Fibroblast of skin of left biceps (primary cell): ENCODE measurements at places on chromosomes 3 and 15.
A peak's percentile ranks its signal among the peaks of the same experiment; 100 is the strongest.

DNA sequence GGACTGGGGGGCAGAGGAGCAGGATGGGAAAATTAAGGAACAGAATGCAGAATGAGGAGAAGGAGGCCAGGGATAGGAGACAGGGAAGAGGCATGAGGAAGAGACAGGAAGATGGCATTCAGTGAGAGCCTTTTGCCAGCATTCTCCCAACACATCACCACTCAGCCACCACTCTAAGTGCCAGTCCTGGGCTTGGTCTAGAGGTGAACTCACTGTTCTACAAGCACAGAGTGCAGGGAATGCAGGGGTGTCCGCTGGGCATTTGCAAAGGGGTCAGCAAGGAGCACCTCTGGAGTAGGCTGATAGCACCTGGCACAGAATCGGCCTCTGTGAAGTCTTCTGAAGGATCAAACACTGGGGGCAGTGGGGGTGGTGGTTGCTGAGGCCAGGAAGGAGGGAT, 14.6 kb upstream of the IGDCC3 start:
- DNase-seq = no peak

DNA sequence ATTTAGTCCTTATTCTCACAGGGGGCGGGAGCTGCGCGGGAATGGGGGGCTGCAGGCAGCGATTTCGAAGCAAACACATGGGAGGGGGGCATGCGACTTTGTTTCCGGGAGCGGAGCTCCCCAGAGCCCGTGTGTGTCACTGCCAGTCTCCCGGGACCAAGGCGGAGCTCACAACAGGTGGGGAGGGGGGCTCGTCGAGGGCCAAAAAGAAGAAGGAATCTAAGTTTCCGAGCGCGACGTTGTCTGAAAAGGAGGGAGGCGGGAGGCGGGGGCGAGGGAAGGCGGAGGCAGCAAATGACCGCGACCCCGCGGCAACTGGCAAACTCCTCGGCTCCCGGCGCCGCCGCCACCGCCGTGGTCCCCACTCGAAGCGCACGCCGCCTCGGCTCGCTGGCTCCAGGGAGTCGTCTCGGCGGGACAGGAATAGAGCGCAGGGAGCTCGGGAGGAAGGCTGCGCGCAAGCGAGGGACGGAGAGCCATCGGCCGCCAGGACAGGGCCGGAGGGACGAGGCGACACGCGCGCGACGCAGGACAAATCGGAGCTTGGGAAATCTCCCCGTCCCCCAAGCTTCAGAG, 1.4 kb downstream of the FOXP1 start:
- DNase-seq = no peak

DNA sequence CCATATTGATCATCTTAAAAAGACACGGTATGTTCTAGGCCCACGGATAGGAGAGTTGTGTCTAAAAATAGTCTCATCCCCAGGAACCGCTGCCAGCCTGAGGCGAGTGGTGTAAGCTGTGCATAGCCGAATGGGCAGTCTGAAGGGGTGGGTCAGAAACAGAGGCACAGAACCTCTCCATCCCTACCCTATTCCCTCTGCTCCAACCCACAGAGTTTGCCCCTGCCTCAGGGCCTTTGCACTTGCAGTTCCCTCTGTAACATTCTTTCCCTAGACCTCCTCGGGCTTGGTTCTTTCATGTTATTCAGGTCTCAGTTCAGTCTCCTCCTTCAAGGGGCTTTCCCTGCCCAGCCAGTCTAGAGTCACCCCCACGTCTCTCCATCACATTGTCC, 4.8 kb downstream of the SCN5A start:
- DNase-seq = no peak

- peak; percentile 18 for DNase-seq
These were observed 21.3 kb upstream of the DAPK2 start for GRCh38 chr15:64067564-64068030.

DNA sequence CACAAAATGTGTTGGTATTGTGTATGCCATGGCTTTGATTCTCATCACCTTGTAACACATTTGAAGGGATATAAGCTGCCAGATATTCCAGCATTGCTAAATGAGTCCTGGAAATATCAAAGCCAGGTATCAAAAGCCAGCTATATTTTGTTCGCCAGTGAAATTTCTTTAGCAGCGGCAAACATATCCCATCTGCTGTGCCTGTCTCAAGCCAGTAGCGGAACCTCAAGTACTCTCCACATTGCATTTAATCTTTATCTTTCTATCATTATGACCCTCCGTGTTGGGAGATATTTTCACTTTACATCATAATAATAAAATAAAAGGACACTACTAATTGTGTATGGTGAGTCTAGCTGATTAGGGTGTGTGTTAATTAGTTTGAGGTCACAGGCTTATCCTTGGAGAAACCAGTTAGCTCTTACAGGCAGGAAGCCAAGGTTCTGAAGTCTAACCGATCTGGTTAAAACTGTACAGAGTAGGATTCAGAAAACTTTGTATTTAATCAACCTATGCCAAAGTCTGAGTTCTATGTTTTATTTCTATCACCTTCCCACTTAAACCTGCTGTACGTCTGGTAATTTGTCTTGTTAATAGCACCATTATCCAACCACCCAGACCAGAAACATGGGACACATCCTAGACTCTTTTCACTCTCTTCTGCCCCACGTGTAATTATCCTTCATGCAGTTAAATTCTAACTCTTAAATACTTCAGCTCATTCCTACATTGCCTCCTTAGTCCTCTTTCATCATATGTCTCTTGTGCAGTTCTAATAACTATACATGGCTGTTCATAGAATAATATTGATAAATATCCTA, 14.5 kb downstream of the TIPARP start:
- DNase-seq = no peak

- no peak for DNase-seq
These were observed 94.0 kb upstream of the MEX3B start for GRCh38 chr15:82139823-82140268.

- no peak for DNase-seq
These were observed 144.3 kb downstream of the FBN1 start for GRCh38 chr15:48501208-48501607.

- no peak for DNase-seq
These were observed 116.9 kb downstream of the TP63 start for GRCh38 chr3:189748046-189748445.

- no peak for DNase-seq
These were observed 225.8 kb downstream of the CGGBP1 start for GRCh38 chr3:87833039-87833377.

GRCh38 chr3:44111482-44111881, 130.2 kb upstream of the TOPAZ1 start:
- no peak for DNase-seq

DNA sequence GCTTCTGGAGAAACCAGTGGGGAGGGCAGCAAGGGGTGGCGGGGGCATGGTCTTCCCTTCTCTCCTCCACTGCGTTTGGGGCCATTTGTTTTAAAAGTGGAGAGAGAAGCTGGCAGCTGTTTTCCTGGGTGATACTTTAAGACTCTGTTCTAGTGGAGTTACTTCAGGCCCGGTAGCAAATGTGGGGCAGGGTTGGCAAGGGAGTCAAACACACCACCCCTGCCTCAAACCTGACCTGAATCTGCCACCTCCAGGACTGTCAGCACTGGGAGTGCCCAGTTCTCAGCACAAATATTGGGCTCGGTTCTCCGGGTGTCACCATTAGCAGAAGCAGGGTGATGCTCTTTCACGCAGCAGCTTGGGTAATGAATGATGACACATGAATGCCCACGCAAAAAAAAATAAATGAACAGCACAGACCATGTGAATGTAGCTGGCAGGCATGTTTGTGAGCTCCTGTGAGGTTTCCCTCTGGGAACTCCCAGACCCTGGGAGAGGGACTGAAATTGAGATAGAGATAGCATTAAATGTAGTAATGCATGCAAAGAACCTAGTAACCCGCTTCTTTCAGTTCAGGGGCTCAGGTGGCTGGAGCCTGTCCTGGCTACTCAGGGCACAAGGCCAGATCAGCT, 424.0 kb downstream of the MCTP2 start:
- DNase-seq = no peak

DNA sequence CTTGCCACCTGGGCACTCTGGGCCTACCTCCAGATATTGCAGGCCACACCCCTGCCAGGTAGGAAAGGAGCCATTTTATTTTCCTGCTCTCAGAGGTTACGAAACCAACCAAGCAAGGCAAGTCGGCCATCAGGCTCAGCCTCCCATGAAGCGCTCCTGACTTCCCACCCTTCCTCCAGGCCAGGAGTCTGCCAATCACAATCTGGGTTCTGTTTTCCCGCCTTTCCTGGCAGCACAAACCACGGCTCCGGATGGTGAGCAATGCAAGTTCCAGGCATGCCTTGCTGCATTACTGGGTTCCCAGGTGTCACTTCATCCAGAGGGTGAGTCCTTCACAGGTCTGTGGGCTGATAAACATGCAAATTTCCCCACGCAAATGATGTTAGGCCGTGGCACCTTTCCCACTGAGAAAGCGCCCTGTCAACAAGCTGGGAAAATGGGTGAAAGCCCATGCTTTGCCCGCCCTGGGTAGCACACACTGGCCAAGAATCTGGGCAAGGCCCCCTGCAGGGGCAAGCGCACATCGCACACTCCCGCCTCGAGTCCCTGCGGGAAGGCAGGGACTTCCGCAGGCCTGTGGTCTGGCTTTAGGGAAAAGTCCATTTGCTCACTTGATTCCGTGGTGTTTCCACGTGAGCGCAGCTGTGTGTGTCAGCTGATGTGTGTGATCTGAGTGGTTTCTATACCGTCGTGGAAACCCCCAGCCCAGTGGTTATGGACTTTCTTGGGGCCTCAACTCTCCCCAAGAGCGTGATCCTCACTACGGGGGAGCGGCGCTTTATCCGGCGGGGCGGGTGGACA, 61.6 kb upstream of the RYK start:
- DNase-seq = no peak

GRCh38 chr3:173913397-173913796, 515.9 kb downstream of the NLGN1 start:
- DNase-seq = peak; percentile 17

DNA sequence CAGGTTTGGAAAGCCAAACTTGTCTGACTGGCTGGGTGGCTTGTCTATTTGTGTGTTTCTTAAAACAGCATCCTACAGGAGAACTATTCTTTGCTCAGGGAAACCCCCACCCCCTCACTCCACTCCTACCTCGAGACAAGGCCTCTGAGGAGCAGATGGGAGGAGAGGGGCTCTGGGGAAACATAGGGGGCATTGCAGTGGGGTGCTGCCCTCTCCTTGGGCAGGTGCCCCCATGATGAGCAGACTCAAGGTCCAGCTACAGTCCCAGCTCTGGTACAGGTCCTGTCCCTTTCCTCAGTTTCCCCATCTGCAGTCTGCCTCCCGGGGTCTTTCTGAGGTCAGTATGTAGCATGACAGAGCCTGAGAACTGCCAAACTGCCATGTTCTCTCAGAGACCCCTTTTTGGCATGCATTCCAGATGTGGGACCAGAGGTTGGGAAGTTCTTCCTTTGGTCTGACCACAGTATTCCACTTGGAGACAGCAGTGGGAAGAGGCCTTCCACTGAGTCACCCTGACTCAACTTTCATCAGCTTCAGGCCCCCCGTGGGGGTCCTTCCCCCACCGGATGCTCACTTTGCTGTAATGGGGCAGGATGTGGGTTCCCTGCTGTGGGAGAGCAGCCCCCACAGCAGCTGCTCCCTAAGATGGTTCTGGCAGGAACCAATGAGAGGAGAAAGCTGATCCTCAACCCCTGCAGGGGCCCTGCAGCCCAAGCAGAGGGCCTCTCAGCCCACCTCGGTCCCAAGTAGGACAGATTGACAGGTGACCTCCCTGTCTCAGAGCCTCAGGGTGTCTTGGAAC, 32.3 kb upstream of the CYP11A1 start:
- peak; percentile 64 for DNase-seq

GRCh38 chr15:48520376-48521155, 124.9 kb downstream of the FBN1 start:
- no peak for DNase-seq

- no peak for DNase-seq
These were observed 66.6 kb upstream of the RAP2B start for GRCh38 chr3:153095441-153095840.

DNA sequence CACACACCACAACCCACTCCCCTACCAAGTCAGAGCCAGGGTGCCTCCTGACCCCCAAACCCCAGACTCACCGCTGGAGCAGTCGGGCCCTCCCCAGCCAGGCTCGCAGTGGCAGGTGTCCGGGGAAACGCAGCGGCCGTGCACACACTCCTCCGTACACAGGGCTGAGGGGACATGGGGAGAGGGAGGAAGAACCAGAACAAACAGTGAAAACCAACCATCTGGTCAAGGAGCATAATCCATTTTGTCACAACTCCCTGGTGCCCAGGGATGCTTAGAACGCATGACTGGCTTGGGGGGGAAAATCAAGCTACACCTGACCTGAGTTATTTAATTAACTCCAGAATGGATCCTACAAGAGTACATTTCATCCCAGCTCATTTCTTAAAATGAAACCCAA, 159.2 kb downstream of the MEGF11 start:
- DNase-seq = no peak
